ENCODE measurements at places on chromosomes 6 and 20.

DNA sequence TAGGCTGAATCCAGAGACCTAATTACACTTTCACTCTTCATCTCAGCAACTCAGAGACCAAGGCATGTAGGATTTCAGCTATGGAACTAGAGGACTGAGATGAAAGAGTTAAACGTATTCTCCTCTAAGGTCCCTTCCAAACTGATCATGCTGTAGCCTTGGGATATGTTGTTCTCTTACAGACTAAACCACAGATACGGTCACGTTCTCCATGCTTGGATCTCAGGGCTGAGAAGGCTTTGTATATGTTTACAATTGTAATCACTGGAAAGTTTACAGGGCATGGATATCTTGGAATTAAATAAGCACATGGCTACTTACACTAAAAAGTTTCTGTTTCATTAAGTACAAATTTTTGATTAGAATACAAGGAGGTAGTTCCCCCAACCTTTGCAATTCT, 50.1 kb downstream of the PKIB start:
- no peak for DNase-seq

- no peak for DNase-seq
These were observed 68.3 kb downstream of the ADTRP start for GRCh38 chr6:11710311-11710761.

DNA sequence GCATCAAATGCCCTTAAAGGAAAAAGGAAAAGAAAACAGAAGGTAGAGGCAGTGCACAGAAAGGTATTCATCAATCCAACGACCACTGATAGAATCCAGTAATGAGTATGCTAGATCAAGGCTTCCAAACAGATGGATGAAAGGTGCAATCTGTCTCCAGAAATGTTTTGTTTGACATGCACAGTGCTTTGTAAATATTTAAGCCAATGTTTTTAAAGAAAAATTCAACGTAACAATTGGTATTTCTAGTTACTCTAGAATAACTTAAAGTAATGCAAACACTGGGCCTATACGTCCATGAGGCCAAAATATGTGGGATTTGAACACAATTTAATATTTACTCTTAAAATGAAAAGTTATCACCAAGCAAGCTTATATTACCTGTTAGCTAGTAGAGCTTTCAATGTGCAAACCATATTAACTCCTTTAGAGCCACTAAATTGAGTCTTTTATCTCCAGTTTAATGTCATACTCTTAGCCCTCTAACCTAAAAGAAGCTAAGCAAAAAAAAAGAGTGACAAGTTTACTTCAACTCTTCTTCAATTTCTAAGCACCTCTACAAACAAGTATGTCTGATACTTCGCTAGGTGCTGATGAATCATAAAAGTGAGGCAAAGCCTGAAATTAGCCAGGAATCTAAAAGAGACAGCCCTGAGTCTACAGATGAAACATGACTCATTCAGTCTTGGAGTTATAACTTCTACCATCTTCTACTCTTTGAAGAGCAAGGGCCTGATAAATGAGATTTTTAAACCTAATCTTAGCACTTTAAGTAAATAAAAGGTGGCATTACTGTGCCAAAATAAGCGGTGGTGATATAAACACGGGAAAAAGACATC, 169.8 kb downstream of the PTPRK start:
- DNase-seq, result no peak

DNA sequence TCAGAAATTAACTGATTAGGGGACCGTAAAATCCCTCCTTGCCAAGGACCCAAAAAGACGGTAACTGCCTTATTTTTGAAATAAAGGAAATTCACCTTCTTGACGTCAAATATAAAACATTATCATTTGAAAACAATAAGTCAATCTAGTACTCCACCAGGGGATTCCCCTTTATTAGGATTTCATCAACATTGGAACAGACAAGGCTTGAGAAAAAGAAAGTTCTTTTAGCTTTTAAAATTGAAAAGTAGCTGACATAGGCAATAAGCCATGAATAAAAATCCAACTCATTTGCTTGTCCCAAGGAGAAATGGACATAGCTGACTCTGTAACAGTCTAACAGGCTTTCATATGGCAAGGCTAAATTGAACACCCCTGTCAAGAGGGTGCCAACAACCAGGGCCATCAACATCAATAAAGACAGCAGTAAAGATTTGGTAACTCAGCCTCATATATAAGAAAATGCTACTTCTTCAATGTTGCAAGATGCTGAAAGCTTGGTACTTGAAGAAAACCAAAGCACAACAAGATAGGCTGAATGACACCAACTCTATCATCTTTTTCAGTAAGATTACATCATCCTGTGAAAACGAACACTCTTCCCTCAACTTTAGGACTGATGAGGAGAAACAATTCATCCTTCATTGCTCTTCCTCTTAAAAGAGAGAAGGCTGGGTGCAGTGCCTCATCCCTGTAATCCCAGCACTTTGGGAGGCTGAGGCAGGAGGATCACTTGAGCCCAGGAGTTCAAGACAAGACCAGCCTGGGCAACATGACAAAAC, 121.0 kb upstream of the PRDM1 start:
- DNase-seq, result no peak

DNA sequence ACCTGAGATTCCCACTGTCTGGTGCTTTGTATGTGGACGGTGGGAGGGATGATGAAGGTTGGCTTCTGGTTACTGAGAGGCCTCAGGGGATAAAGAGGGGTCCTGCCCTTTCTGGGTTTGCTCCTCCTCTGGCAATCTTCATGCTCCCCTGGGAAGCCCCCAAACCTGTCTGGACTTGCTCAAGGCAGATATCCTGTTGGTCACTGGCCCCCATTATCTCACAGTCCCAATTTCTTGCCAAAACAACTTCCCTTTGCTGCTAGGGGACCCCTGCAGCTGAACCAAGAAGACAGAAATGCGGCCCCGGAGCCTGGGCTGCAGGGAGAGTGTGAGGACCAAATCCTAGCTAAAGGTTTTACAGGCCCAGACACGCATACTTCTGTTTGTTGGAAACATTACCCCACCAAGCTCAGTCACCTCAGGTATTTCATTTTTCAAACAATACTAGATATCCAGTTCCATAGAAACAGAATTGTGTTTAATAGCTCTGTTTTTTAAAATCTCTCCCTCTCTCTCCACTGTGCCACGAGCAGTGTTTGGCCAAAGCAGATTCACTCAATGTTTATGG, 63.4 kb upstream of the MRPS10 start:
- DNase-seq, result no peak

DNA sequence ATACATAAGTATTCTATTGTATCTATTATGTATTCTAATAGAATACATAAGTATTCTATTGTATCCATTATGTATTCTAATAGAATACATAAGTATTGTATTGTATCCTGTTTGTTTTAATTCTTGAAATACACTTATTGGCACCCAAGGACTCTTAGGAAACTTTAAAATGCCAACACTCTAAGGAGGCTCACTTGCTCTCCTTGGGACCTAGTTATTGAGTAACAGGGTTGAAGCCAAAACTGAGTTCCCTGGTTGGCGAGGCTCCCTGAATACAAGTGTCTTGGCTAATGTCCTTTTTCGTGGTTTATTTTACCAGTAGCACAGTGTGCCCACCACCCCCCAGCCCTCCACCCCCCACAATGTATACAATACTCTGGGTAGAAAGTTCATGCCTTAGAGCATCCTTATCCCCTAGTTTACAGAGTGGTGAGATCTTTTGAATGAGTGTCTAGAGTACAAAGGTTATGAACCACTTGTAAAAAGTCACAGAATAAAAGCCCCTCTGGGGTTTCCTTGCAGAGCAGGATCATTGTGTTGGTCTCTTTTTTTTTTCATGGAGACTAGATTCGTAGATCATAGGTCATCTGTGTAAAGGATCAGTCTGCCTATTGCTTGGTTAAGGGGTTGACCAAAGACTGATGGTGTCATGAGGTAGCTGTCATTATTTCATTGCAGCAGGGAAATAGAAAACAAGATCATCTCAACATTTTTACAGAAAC, 32.5 kb upstream of the PRDM1 start:
- DNase-seq, result no peak

GRCh38 chr6:155964544-155964943, 508.9 kb upstream of the NOX3 start:
- no peak for DNase-seq

- no peak for DNase-seq
These were observed 93.7 kb upstream of the BACH2 start for GRCh38 chr6:90390379-90390778.

- DNase-seq, result no peak
These were observed 171.6 kb upstream of the FBXL4 start for GRCh38 chr6:99119109-99120031.

- DNase-seq, result no peak
These were observed 90.8 kb upstream of the ELOVL5 start for GRCh38 chr6:53439556-53439955.

DNA sequence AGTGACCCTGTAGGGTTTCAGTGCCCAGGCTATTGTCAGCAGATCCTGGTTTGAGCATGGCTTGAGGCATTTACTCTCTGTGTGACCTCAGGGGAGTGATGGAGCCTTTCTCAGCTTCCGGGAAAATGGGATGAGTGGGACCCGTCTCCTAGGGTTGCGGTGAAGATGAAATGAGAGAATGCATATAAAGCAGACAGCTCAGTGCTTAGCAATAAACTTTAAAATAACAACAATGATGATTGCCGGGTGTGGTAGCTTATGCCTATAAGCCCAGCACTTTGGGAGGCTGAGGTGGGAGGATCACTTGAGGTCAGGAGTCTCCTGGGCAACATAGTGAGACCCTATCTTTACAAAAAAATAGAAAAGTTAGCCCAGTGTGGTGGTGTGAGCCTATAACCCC, 106.0 kb upstream of the MTHFD1L start:
- no peak for DNase-seq

DNA sequence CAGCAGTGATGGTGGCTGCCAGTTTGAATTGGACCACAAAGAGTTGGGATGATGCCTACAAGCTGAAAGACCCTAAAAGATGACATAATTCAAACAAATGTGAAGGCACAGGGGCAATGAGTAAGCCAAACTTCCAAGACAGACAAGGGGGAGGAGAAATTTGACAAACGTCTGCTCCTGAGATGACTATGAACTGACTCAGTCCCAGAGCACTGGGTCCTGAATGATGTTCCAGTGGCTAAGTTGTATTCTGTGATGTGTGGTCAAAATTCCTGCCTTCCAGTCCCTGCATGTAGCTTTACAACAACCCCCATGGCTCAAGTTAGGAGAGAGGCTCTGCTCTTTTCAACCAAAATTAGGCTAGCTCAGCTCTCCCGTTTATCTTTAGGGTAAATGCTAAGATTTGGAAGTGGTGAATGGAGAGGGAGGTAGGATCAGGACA, 86.1 kb upstream of the SIRPA start:
- DNase-seq, result no peak

GRCh38 chr20:35757098-35757705, 14.6 kb upstream of the PHF20 start:
- no peak for DNase-seq

- no peak for DNase-seq
These were observed 255.5 kb downstream of the CDC5L start for GRCh38 chr6:44642870-44643522.

DNA sequence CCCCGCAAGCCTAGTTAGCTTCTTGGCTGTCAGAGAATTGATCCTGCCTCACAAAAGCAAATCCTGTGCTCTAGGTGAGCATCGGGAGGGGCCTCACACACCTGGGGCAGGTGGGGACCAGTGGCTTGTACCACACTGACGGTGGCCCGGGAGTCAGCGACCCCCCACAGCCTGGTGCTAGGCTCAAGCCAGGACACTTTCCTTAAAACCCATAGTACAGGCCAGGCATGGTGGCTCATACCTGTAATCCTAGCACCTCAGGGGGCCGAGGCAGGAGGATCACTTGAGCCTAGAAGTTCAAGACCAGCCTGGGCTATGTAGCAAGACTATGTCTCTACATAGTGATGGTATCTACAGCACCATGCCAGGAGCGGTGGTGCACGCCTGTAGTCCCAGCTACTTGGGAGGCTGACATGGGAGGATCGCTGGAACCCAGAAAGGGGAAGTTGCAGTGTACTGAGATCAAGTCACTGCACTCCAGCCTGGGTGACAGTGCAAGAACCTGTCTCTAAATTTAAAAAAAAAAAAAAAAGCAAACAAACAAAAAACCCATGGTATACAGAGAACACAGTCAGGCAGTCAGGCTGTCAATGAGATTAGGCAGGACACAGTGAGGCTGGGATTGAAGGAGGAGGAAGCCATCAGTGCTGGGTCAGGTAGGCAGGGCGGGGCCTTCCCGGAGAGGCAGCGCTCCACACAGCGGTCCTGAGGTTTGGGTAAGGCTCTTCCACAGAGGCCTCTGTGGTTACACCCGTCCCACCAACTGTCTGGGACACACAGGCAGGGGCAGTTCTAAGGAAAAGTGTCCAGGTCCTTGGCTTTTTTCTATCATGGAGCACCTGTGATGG, 41.3 kb downstream of the SYNJ2 start:
- DNase-seq, result no peak

- DNase-seq, result no peak
These were observed 22.5 kb upstream of the C6orf58 start for GRCh38 chr6:127554435-127555006.

DNA sequence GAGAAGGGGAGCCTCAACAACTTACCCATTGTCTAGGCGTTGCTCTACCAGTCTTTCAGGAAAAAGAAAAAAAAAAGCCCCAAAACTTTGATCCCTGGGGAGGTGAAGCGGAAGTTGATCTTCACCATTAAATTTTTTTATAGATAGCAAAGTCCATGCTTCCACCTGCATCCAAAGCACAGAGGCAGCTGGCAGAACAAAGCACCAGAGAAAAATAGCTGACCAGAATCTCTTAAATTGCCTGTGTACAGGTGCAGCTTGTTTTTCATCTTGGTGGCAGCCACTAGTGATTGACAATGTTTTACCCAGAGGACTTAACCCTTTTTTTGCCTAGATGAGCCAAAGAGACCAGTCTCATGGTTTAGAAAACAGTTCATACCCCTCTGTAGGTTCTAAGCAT, 86.0 kb downstream of the MYB start:
- no peak for DNase-seq

DNA sequence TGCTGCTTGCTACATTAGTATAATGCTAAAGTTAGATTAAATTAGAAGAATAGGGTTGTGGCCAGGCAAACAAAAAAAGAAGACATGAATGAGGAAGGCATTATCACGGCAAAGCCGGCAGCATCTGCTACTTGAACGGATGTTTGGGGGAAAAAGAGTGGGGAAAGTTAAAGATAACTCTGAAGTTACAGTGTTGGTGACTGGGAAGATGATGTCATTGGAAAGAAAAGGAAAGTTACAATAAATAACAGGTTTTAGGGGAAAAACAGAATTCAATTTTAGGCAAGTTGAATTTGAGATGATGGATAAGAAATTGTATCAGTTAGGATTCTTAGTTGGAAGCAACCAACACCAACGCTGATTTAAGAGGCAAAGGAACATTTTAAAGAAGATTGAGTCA, 74.2 kb upstream of the NRN1 start:
- DNase-seq, result no peak

Data from suprapubic skin (tissue), 4 donors.